ENCODE measurements at places on chromosomes 2 and 18. TPM values are rescaled to one million over a fixed set of nuclear protein-coding genes. Genes with fewer than 3 reads are reported as not detected.

DNA sequence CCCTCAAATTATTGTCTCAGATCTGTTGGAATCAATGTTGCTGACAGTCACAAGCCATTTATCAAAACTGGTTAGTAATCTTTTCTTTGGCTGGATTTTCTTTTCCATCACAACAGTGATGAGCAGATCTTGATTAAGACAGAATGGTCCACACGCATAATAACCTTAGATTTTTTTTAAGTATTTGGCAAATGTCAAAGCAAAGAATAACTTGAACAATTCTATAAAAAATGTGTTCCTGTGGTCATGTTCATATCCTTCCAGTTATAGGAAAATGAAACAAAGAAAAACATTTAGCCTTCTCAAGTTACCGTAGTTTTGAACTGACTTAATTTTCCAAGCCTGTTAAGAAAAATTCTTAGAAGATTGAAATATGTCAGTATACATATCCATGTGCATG lies 659.9 kb upstream of the ID2 start:
- no peak for DNase-seq

- DNase-seq, result no peak
Measured at GRCh38 chr18:11591957-11592356, 17.4 kb upstream of the SLC35G4 start.

ELOA2 gene
- not detected for polyA plus RNA-seq

LRRTM4 gene
- polyA plus RNA-seq, result 0.16 TPM

Data from adrenal gland (tissue), 19 donors.